Mesothelial cell of epicardium (in vitro differentiated cells): ENCODE measurements at places on chromosomes 6 and 20.

- DNase-seq: no peak
Measured at GRCh38 chr6:37442416-37443215, 9.6 kb downstream of the CMTR1 start.

- no peak for DNase-seq
Measured at GRCh38 chr20:63693733-63694583, 2.5 kb upstream of the TNFRSF6B start.

- DNase-seq: no peak
Measured at GRCh38 chr20:64044484-64045247, 4.8 kb downstream of the SOX18 start.

DNA sequence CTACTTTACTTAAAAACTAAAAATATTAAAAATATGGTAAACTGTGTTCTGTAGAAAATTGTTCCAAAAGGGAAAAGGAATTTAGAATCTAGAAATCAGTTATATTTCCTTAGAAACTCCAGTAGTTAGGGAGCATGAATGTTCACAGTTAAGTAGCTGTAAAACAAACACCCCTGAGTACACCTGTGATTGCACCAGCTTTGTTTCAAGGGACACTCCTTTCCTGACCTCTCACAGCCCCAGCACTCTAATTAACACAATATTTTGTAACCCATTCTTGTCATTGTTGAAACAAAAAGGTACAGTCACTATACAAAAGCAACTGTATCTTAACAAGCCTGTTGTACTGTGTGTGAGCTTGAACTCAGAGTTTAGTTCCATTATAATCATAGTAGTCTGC is 72.3 kb downstream of the NCOA7 start:
- no peak for DNase-seq

GRCh38 chr6:135148889-135149288 is 32.2 kb upstream of the MYB start:
- DNase-seq: no peak

GRCh38 chr6:6878887-6879585 is 228.7 kb upstream of the RREB1 start:
- no peak for DNase-seq

- no peak for DNase-seq
Measured at GRCh38 chr6:90483116-90483839, 103.6 kb downstream of the MAP3K7 start.

- peak; percentile 56 for DNase-seq
Measured at GRCh38 chr6:1170794-1171193, 141.1 kb upstream of the FOXQ1 start.

- DNase-seq: no peak
Measured at GRCh38 chr20:57947421-57948179, 237.8 kb upstream of the PMEPA1 start.

DNA sequence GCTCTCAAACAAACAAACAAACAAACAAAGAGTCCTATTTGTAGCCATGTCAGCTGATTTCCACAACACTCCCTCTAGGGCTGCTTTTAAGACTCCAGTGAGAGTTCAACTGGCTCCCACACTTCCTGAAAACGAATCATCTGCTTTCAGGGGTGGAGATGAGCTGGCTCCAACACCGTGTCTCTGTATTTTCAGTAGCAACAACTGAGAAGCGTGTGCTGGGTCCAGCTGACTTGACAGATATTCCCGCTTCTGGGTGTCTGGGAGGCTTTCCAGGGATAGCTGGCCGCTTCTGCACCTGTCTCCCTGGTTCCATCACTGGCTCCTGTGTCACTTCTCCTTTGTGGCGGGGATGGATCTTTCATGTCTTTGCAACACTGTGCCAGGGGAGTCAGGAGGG is 272.5 kb upstream of the SOX4 start:
- DNase-seq: no peak

- DNase-seq: no peak
Measured at GRCh38 chr20:15772826-15773225, 800.4 kb downstream of the KIF16B start.
